ENCODE measurements at places on chromosomes 11 and 22.
A peak's percentile ranks its signal among the peaks of the same experiment; 100 is the strongest.

DNA sequence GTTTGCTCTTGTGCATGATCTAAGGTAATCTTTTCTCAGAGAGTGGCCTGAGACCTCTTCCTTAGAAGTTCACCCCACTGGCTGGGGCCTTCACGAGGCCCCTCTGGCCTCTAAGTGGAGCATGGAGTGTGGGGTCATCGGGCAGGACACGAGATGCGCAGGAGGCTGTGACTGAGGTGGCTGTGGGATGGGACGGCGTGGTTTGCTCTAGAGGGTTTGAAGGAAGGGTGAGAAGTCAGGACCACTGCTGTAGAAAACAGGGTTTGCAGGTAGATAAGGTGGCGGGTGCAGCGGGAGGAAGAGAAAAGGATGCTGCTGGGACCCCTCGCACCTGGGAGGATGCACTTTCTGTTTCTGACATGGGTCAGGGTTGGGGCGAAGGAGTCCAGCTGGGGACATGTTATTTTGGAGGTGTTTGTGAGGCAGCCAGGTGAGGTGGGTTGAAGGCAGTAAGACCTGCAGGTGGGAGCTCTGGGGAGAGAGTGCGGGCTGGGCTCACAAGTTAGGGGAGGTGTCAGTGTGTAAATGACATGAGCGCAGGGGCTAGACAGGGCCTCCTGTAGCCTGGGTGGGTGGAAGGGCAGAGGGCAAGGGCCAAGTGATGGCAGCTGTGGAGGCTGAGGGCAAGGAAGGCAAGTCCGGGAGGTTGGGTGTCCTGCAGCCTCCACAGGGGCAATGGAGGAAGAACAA, 62.5 kb downstream of the KCNQ1 start:
- DNase-seq, result peak; percentile 60

DNA sequence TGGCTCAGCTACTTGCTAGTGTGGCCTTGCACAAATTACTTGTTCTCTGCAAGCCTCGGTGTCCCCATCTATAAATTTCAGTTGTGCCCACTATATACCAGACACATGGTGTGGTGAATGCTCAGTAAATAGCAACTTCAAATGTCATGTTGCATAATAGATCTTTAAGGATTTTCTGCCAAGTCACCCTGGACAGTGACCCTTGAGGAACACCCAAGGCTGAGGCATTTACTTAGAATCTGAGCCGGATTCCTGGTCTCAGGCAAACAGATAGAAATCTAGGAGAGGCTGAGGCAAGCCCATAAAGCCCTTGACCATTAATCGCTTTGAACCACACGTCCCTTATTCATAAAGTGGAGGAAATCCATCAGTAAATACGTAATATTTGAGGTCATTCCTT, 9.7 kb downstream of the TEAD1 start:
- no peak for DNase-seq

- DNase-seq, result no peak
These were observed 18.3 kb upstream of the OR5M8 start for GRCh38 chr11:56509439-56509838.

- DNase-seq, result no peak
These were observed 27.6 kb downstream of the PLEKHA7 start for GRCh38 chr11:16986434-16987204.

- DNase-seq, result no peak
These were observed 254.8 kb downstream of the GUCY1A2 start for GRCh38 chr11:106763501-106763900.

GRCh38 chr11:45021692-45022141, 71.0 kb upstream of the TP53I11 start:
- peak; percentile 84 for DNase-seq
